ENCODE measurements at places on chromosomes 3 and 15.

- DNase-seq = no peak
Observed at GRCh38 chr15:73424506-73424905, 18.5 kb upstream of the REC114 start.

- DNase-seq = no peak
Observed at GRCh38 chr3:116135457-116136085, 309.7 kb downstream of the LSAMP start.

- no peak for DNase-seq
Observed at GRCh38 chr15:82709081-82709420, 624 bp downstream of the AP3B2 start.

GRCh38 chr15:80893777-80894176, 95.8 kb downstream of the MESD start:
- DNase-seq = no peak

DNA sequence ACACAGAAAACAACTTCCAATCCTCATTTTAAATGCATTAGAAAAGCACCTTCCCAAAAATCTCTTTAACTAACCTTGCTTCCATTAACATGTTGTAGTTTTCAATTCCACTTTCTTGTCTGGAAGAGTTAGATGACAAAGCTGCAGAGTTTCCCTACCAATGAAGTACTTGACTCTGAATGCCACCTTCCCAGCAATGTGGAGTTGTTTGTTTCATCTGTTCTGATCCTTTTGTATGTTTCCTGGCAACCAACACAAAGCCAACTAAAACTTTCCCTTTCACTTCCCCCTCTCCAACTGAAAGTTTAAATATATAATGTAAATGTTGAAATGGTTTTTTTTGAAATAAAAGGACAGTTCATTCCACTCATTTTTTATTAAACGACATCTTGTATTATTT, at the start of gene WDR49:
TSS of gene WDR49 (minus strand) at position 183 of the 400 bp plus-strand sequence. CDS start 517 bp downstream, outside the sequence.
- no peak for DNase-seq

- DNase-seq = no peak
Observed at GRCh38 chr3:183591881-183592521, 36.5 kb upstream of the KLHL6 start.

DNA sequence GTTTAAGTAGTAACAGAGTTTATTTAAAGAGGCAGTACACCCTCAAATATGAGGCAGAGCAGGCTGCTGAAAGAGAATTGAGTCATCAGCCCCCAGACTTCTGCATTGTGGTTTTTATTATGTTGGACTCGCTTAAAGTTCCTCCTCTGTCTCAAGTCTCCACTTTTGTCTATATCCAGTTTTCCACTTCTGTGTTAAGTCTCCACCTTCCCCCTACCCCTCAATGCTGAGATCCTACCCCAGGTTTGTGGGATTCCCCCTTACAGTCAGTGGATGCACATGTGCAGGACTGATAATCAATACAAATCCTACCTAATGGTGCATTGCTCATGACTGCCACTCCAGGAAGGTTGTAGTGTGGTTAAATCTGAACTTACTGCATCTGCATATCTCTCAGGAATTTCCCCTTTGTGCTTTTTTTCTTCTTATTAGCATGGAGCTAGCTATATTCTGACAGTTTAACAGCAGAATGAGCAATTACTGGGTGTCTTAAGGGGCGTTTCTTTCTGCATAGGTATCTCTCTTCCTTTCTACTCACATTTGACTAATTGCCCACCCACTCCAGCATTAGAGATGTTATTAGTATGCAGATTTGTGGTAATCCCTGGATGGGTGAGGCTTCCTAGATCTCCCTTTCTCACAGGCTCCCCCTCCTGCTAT, 11.9 kb upstream of the CD200R1L start:
- DNase-seq = no peak

DNA sequence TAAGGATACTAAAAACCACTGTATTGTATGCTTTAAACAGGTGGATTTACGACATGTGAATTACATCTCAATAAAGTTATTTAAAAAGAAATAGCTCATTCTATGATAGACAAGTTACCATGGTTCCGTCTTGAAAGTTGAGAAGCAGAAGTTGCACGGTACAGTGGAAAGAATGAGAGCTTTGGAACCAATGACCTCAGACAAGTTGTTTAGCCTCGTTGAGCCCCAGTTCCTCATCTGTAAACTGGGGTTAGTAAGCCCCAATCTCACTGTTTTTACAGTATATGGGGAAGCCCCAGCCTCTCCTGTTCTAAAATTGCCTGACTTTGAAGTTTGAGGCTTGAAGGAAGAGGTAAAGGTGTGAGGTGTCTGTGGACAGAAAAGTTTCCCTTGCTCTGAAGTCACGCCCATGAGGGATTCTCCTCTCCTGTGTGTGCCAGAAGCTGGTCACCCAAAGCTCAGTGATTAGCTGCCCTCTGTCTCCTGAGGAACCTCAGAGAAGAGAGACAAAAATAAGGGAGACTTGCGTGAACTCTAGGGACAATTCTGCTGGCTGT, 10.0 kb downstream of the CRYGS start:
- no peak for DNase-seq

GRCh38 chr3:172711454-172711795, 558 bp upstream of the NCEH1 start:
- DNase-seq = peak; percentile 59

GRCh38 chr15:76201536-76202255, 109.6 kb downstream of the ETFA start:
- no peak for DNase-seq

- DNase-seq = no peak
Observed at GRCh38 chr3:64319391-64319790, 94.1 kb upstream of the PRICKLE2 start.

GRCh38 chr15:57495041-57495440, 96.7 kb upstream of the MYZAP start:
- DNase-seq = no peak

- DNase-seq = no peak
Observed at GRCh38 chr3:124395584-124396338, 334.5 kb upstream of the UMPS start.

DNA sequence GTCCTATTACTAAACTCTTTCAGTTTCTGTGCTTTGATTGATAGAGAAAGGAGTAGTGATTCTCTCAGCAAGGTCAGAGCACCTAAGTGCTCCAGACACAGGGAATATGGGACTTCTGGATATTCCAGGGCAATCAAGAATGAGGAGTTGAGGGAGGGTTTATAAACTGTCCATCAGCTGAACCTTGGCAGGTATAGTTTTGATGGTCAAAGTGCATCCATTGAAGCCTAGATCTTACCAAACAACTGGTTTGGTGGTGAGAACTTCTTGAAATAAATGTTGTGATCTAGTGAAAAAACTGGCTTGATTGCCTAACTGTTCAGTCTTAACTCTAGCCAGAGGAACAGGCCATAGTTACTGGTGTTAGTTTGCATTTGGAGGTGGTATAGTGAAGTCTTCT, 207.0 kb upstream of the ONECUT1 start:
- no peak for DNase-seq

- no peak for DNase-seq
Observed at GRCh38 chr3:132382688-132383194, 34.6 kb upstream of the DNAJC13 start.

- no peak for DNase-seq
Observed at GRCh38 chr3:64268926-64269325, 43.7 kb upstream of the PRICKLE2 start.

GRCh38 chr3:141076797-141077571, 25.8 kb downstream of the SPSB4 start:
- no peak for DNase-seq

DNA sequence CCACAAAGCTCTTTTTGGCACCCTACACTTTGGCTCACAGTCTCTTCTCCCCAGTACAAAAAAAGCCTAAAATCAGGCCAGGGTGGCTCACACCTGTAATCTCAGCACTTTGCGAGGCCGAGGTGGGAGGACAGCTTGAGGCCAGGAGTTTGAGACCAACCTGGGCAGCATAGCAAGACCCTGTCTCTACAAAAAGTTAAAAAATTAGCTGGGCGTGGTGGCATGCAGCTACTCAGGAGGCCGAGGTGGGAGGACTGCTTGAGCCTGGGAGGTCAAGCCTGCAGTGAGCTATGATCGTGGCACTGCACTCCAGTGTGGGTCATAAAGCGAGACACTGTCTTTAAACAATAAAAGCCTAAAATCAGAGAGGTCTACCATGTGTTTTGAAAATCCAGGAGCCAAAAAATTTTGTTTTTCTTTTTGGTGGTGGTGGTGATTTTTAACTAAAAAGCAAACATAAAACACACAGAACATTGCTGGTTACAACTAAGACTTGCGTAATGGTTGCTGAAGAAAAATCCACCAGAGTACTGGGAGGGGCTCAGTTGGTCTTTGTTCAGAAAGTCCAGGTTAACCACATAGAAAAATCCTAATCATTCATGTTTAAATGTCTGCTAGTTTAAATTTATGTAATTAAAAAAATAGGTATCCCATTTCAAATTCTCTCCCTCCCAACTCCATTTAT, 1.6 kb upstream of the MAN2C1 start:
- no peak for DNase-seq

GRCh38 chr3:30347679-30348216, 258.7 kb upstream of the TGFBR2 start:
- no peak for DNase-seq

GRCh38 chr15:101171954-101172353, 79.9 kb downstream of the CHSY1 start:
- DNase-seq = no peak

DNA sequence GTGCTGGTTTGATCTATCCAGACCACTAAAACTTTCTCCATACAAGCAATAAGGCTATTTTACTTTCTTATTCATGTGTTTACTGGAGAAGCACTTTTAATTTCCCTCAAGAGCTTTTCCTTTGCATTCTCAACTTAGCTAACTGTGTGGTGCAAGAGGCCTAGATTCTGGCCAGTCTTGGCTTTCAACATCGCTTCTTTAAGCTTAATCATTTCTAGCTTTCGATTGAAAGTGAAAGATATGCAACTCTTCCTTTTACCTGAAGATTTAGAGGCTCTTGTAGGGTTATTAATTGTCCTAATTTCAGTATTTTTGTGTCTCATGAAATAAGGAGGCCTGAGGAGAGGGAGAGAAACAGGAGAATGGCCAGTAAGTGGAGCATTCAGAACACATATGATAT, 234.8 kb upstream of the GADL1 start:
- DNase-seq = no peak

DNA sequence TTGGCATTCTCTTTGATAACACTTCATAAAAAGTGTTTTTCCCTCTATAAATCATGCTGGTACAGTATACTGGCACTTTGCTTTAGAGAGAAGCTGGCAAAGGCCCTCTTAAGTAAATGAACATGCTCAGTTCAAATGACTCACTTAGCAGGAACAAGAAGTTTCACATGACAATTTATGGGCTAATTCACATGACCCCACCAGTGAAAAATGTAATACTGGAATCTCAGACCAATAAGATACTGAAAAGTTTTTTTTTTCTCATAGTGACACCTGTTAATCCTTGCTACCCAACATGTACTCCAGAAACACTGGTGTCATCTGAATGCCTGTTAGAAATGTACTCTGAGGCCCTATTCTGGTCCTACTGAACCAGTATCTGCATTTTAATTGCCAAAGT, 13.9 kb downstream of the BTBD1 start:
- DNase-seq = peak; percentile 32

- DNase-seq = no peak
Observed at GRCh38 chr3:192577811-192578210, 149.5 kb downstream of the FGF12 start.

DNA sequence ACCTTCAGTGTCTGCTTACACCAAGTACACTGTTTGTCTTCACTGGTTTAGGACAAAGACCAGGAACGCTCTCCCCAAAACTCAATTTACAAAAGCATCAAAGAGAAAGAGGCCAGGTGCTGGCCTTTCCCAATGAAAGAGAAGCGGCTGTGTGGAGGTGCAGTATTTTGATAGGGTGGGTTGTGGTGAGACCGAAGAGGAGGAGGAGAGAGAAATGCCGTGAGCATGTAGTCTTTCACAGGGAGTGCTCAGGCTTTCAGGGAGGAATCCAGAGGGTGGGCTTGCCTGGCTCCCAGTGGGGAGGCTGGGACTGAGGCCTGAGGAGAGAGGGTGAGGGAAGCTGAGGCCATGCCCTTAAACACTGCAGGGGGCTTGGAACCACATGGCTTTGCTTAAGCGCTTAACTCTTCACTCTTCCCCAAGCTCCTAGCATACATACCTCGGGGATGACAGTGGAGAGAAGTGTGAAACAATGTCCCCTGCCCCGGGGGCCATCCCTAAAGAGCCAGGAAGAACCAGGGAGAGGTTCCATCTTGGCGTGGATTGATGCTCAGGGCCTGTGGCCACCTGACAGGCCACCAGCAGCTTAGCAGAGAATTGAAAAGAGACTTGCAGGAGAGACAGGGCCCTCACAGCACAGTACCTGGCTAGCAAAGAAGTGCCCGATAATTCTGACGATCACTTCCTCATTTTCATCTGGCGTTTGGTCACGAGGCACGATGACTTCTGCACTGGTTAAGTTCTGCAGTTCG, 60.5 kb downstream of the SENP2 start:
- DNase-seq = no peak

GRCh38 chr3:183819831-183820230, 5.5 kb downstream of the MAP6D1 start:
- no peak for DNase-seq

DNA sequence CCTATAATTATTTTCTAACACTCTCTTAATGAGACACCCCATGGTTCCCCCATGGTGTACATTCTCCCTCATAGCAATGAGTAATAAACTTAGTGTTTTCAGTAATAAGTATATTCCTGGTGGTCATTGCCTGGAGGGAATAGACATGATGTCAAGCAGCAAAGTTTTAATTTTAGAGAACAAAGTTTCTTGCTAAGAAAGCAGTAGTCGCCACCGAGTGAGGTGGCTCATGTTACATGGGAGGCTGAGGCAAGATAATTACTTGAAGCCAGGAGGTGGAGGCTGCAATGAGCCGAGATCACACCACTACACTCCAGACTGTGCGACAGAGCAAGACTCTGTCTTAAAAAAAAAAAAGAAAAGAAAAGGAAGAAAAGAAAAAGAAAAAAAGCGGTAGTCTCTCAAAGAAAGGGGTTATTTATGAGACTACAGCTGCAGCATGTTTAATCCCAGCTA, 2.4 kb upstream of the ELP6 start:
- DNase-seq = no peak

- DNase-seq = no peak
Observed at GRCh38 chr3:184068344-184068743, 15.5 kb downstream of the HTR3C start.

DNA sequence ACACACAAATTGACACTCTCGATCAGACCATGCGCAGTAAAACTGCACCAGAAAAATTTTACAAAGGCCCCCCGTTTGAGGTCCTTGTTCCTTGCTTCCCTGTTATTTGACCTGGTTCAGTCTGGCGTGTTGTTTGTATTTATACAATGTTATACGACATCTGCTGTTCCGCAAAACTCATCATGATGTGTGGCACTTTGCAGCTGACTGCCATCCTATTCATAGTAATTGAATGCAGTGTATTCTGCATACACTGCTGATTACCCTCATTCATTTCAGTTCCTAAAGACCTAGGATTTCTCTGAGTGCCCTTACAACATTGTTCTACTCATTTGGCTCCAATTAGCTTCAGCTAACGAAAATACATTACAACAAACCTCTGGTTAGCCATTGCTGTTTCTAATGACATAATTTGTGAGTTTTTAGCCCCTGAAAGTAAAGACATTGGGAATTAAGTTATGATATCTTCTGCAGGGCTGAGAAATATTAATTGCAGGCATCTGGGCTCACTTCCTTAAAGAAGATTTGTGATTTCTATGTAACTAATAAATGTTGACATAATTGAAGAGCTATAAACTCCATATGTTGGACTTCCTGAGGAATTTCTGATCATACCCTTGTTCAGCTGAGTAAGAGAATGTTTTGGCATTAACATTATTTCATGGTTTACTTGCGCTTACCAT, 75.7 kb downstream of the C3orf38 start:
- no peak for DNase-seq

Data from LoVo (cell line).